ENCODE measurements at places on chromosomes 7 and 10.

- DNase-seq, result peak; percentile 13
Measured at GRCh38 chr10:72509206-72509799, 116.6 kb downstream of the MICU1 start.

DNA sequence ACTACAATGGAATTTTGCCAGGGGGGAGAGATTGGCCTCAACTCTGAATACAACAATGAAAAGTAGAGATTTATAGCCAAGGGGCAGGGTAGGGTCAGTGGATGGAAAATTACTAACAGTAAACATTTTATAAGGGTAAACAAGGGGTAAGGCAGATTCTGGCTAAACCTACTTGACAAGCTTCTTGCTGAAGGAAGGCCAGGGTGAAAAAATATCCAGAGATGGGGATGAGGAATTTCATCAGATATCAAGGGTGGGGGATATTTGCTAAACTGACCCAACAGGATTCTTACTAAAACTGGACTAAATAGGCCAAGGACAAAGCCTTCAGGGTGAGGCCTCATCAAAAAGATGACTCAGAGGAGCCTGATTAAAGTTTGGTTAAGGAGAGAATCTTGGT, 156.3 kb downstream of the RTKN2 start:
- no peak for DNase-seq

DNA sequence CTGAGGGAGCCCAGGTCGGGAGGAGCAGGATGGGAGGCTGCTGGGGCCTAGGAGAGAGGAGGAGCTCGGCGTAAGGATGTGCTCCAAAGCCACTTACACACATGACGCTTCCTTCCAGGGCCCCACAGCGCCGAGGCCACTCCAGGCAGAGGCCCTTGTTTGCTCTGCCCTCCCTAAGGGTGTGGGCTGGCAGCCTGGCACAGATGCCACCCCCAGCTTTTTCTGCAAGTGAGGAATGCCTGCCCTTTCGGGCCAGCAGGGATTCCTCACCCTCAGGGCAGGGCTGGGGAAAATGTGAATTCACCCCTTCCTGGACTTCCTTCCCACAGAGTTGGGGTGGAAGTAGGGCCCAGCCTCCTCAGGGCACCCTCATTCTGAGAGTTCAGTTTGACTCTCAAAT, 5.6 kb upstream of the AQP1 start:
- DNase-seq, result no peak

GRCh38 chr7:44081266-44081748, 1.0 kb downstream of the POLM start:
- DNase-seq, result no peak

DNA sequence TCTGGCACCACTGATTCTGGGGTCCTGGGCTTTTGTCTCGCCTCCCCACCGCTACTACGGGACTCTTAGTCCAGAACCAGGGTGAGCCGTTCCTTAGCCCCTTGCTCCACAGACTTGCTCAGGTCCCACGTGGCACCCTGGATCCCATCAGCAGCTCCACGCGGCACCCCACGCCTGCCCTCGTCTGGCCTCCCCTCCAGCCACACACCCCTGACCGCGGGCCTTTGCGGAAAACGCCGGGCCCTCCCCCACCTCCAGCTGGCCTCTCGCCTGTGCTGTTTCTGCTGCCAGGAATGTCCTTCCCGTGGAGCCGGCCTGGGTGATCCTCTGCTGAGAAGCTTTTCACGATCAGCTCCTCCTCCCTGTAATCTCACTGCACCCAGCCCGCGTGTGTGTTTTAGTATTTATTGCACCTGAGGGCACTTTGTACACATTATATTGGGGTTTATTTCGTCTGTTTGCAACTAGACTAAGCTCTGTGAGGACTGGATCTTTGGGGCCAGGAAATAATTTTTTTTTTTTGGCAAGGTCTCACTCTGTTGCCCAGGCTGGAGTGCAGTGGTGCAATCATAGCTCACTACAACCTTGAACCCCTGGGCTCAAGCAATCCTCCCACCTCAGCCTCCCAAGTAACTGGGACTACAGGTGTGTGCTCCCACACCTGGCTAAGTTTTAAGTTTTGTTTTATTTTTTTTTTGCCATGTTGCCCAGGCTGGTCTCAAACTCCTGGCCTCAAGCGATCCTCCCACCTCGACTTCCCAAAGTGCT, 10.5 kb upstream of the TTYH3 start:
- DNase-seq, result peak; percentile 55

DNA sequence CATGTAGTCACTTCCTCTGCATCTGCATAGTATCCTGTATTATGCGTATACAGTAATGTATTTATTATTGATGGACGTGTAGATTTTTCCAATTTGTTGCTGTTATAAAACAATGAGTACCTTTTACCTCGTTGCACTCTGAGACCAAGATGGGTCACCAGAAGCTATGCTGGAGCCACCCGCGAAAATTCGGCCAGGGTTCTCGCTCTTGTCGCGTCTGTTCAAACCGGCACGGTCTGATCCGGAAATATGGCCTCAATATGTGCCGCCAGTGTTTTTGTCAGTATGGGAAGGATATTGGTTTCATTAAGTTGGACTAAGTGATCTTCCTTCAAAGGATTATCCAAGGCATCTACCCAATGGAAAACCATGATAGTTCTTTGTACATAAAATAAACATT, 1.0 kb downstream of the PSMC2 start:
- DNase-seq, result no peak

GRCh38 chr10:71382757-71383156, 14.0 kb upstream of the CDH23 start:
- peak; percentile 20 for DNase-seq

GRCh38 chr7:115932880-115933279, 97.7 kb downstream of the TFEC start:
- no peak for DNase-seq

DNA sequence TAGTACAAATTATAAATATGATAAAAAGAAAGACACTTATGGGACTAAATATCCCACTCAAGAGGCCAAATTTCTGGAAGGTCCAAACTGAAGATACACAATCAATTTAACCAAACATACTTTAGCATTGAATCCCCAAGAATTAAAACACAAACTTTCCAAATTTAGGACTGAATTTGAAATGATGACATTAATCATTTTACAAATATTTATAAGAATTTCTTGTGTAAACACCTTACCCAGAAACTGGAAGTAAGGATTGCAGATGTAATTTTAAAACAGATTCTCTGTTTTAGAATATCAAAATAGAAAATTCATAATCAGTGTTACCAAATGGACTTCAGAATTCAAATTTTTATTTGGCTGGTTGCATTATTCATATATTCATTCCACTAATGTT, 588.2 kb upstream of the KCND2 start:
- no peak for DNase-seq

GRCh38 chr7:83065714-83066113, 97.0 kb downstream of the PCLO start:
- no peak for DNase-seq

DNA sequence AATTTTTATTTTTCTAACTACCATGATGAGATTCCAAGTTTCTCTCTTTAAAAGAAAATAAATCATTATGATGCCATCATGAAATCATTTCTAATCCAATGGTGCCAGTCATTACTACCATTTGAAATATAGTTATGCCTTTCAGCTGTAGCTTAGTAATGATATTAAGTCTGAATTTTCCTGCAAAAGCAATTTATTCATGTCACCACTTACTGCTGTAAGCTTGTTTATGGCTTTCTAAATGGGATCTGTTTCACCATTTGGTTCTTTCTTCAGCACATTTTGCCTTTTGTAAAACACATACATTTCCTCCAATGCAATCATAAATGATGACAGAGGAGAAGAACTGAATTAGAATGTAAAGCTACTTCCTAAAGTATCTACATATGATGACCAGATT, 130.5 kb downstream of the SEM1 start:
- no peak for DNase-seq

GRCh38 chr10:129728246-129728820, 235.7 kb downstream of the EBF3 start:
- no peak for DNase-seq

GRCh38 chr7:29314148-29314547, 119.6 kb downstream of the CHN2 start:
- no peak for DNase-seq

GRCh38 chr7:5334671-5335070, 51.9 kb downstream of the SLC29A4 start:
- DNase-seq, result no peak

DNA sequence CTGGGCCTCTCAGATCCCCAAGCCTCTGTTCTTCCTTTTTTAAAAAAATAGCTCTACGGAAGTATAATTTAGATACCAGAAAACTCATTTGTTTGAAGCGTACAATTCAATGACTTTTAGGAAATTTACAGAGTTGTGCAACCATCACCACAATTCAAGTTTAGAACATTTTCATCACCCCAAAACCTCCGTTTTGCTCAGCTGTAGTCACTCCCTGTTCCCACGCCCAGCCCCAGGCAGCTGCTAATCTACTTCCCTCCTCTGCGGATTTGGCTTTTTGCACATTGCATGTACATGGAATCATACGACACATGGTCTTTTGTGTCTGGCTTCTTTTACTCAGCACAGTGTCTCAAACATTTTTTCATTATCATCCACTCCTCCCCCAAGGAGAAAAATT, 229.2 kb downstream of the TCF7L2 start:
- peak; percentile 31 for DNase-seq

DNA sequence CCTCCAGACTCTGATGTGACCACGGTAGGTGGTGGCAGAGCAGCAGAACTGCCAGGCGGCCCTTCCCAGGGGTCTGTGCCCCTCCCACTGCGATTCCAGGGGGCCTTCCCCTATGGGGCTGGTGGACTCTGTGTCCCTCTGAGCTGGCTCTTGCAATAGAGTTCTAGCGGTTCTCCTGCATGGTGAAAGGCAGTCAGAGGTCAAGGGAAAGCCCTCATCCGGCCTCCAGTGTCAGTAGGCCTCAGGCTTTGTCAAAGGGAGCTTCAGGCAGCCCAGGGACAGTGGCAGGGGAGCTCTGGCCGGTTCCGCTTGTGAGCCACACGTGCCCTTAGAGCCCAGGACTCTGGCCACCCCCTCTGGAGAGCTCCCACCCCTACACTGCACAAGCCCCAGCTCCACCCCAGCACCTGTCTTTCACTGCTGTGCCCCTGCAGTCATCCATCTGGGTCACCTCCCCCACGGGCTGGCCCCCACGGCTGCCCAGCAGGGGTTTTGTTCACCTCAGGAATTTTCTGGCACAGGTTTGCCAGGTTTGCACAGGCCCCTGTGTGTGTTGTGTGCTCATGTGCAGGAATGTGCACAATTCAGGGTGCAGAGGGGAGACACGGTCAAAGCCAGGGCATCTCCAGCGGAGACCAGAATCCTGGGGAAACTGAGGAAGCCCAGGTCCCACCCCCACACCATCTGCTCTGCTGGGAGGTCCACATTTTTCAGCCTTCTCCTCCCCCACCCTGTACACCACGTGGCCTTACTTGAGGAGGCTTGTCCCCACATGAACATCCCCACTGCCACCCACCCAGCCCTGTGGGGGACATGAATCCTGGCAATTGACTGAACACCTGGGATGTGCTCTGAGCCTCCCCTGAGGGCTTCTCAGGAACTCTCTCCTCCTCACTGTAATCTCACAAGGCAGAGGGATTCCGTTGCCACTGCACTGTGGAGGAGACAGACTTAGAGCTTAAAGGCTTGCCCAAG, 23.8 kb downstream of the C10orf105 start:
- DNase-seq, result no peak

DNA sequence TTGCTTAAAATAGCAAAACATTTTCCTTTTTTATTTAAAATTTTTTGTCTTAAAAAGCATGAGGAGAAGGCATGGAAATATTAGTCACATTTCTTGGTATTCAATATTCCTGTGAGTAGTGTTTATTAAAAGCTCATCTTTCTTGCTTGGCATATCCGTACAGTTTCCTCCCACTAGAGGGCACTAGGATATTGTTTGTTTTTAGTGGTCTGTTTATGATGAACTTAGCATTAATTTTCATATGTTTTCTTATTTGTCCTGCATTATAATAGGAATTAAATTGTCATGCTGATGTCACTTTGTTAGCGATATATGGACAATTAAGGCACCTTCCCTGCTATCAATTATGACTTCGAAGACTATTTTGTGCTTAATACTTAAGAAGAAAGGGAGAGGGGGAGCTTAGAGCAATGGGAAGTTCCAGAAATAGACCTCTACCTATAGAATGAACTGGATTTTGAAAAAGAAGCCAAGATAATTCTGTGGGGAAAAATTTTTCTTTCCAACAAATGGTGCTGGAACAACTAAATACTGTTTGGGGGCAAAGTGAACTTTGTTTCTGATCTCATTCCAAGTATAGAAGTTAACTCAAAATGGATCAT, 91.0 kb upstream of the STRIP2 start:
- DNase-seq, result peak; percentile 40

DNA sequence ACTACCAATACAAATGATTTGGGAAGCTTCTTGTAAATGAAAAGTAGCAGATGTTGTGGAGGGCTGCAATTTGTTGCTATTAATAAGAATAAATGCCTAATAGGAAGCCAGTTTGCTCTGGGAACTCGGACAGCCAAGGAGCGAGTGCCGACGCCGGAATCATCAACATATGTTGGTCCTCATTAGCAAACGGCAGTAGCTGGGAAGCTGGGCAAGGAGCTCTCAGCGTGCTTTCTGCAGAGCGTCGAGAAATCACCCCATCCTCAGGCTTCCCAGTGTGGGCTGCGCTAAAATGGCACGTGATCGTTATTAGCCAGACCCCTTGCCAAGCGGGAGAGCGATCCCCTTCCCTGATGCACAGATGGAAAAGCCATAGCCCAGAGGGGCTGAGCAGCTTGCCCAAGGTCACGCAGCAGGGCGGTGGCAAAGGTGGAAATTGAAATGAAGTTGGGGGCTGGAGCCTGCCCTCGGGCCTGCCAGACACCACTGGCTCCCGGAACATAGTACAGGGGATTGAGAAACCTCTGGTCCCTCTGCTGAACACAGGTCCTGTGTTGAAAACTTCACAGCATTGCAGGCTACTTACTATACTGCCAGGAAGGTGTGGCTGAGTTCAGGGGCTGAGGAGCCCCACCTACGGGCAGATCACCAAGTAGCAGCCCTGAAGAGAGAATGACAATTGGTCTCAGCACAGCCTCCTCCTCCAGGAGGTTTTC, 326.9 kb downstream of the PLXNA4 start:
- peak; percentile 43 for DNase-seq

GRCh38 chr7:43496596-43496995, 86.3 kb upstream of the STK17A start:
- no peak for DNase-seq

DNA sequence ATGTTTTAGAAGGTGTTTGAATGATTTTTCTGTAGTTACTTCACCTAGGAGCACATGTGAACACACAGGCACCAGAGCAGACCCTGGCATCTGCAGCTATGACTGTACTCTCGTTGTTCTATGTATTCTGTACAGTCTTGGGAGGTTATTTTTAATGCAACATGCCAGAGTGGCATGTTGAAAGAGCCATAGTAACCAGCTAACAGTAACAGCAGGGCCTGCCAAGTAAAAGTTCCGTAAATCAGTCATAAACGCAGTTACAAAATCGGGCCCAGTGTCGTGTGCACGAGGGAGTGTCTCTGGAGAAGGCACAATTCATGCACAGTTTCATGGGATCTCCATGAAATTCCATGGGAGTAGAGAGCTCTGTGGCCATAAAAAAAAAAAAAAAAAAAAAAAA, 108.3 kb upstream of the CDK6 start:
- DNase-seq, result peak; percentile 4

GRCh38 chr10:12350167-12350872, 973 bp downstream of the CAMK1D start:
- DNase-seq, result peak; percentile 30
